ENCODE measurements at places on chromosomes 2 and 18.

GRCh38 chr2:231685349-231686191 is 22.8 kb upstream of the PTMA start:
- DNase-seq = no peak

GRCh38 chr2:155372969-155373368 is 674.5 kb downstream of the KCNJ3 start:
- DNase-seq = no peak

- DNase-seq = no peak
Measured at GRCh38 chr2:200000444-200001163, 45.2 kb downstream of the MAIP1 start.

DNA sequence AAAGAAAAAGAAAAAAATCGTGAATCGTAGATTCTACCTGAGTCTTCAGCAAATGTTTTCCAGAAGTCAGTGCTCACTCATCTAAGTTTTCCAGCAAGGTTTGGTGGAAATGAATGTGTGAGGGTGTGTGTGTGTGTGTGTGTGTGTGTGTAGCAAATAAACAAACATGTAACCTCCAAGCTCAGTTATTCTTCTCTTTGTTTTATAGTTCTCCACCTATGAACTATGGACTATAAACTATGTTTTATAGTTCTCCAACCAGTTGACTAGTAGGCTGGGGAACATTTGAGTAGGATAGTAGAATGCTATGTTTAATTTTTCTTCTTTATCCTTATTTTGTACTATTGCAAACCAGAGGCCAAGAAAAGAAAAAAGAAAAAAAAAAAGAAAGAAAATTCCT is 44.6 kb upstream of the SERPINE2 start:
- DNase-seq = no peak

GRCh38 chr2:38163006-38163405 is 87.1 kb upstream of the CYP1B1 start:
- no peak for DNase-seq

GRCh38 chr2:179239838-179240237 is 24.8 kb downstream of the SESTD1 start:
- no peak for DNase-seq

DNA sequence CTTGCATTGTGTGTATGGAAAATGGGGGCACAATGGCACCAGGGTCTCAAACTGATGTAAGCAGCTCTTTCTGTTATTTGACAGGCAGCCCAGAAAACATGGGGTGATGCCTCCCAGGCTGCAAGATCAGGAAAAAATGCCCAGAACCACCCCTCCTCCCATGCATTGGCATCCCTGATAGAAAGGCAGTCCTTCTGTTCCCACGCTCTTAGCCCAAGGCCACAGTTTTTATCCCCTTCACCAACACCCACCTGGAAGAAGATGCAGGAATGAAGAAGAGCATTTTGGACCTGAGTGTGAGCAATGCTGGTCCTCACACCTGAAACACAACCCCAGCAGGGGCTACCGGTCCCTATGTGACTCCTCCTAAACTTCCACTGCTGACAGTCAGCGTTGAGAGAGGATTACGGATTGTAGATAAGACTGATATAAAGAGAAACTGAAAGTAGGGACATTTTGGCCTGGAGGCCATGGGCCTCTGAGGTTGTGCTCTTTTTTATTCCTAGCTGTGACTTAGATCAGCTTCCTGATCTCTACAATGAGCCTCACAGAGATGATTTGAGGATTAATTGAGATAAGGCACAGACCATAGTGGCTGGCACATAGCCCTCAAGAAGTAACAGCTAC is 386.0 kb upstream of the ATP5MC3 start:
- DNase-seq = no peak

GRCh38 chr2:52886556-52886955 is 881.0 kb upstream of the CHAC2 start:
- DNase-seq = no peak

GRCh38 chr2:60361498-60361897 is 192.0 kb downstream of the BCL11A start:
- DNase-seq = no peak

- no peak for DNase-seq
Measured at GRCh38 chr2:112304298-112304941, 29.0 kb downstream of the ZC3H6 start.

DNA sequence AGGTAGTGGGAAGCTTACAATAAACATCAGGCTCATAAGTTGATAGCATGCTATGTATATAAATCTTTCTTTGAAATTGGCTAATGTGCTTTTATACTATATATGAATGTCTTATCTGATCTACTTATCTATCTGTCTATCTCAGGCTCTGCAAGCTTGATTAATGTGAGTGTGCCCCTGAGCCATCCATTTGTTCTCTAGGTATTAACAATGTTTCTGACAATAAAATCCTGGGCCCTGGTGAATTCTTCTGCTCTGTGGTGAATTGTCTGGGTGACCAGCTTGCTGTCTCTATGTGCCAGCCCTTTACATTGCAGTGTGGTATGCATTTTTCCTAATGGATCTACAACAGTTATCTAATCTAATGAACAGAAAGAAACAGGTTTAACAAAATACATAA is 295.9 kb downstream of the HRH4 start:
- no peak for DNase-seq

- DNase-seq = peak; percentile 19
Measured at GRCh38 chr18:76875390-76876325, 53.3 kb downstream of the ZNF236 start.

- DNase-seq = no peak
Measured at GRCh38 chr18:10797896-10798295, 272.1 kb downstream of the NAPG start.

- no peak for DNase-seq
Measured at GRCh38 chr2:46806526-46806925, 109.1 kb downstream of the MCFD2 start.

DNA sequence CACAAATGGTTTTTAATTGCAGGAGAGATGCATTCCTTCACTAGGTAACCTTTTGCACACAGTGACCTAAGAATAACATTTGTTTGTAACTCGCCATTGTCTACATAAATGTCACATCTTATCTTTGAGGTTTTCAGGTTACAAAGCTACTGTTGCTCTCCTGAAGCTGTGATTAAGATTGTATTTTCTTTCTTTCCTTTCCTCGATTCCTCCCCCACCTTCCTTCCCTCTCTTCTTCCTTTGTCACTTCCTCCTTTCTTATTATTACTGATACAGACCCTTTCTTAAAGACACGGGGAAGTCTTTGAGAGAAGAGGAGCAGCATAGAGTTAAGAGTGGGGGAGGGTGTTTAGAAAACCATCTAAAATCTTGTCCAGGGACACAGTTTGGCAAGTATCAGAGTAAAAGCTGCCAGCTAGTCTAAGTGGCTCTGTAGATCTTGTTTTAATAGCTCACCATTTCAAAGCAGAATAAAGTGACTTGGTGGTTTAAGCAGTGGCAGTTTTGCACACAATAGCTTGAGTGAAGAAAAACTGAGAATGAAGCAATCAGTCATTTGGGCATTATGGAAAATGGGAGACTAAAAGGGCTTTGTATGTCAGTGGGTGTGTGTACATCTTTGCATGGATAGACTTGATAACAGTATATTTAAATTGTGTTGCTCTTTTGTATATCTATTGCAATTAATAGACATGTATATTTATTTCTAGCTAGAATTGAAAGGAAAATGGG is 10.9 kb downstream of the CERS6 start:
- no peak for DNase-seq

DNA sequence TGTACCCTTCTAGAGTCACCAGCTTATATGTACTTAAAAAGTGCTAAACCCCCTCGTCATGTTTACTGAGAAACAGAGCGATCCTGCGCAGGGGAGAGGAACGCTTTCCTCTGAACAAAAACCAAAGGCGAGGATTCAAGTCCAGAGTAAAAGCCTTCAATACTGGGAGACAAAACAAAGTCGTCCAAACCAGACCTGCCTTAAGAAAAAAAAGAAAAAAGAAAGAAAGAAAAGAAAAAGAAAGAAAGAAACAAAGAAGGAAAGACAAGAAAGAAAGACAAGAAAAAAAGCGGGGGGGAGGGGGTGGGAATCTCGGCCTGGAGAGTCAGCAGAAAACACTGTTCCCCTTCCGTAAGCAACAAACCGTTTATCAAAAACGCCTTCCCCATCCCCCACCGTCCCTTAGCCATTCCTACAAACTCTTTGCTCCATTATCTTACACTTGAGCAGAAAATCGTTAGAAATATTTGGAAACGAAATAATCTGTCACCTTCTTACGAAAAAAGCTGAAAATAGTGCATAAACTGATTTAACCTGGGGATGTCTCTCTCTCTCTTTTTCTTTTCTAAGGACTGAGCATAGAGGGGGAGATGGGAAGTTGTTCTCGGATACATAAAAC is 3.3 kb downstream of the PTGR3 start:
- DNase-seq = no peak

DNA sequence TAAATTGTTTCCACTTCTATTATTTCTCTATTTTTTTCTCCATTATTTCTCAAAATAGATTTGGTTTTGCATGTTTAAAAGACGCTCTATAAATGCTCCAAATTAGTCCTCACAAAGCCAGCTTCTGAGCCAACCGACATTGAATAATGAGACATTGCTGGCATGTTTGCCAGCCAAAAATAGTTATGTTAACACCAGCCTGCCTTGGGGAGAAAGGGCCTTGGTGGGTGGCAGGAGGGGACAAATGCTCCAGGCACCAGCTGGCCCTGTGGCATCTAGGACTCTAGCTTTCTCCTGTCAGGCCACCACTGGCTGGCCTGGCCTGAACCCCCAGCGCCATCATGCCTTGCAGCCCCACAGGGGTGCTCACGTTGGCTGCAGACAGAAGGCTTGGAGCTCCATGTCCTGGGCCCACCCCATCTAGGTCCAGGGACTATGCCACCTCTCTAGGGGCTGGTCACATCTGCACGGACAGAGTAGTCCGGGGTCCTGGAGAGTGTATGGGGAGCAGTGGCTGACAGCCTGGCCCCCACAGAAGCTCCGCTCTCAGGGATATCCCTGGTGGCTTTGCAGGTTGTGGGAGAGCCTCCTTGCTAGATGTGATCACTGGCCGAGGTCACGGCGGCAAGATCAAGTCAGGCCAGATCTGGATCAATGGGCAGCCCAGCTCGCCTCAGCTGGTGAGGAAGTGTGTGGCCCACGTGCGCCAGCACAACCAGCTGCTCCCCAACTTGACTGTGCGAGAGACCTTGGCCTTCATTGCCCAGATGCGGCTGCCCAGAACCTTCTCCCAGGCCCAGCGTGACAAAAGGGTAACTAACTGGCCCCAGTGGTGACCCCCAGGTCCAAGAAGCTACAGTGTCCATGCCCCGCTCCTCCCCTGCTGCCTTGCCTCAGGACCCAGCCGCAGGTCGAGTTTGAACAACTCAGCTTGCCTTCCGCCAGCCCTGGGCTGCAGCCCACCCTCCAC is 12.5 kb downstream of the ABCG8 start:
- no peak for DNase-seq

GRCh38 chr2:54084600-54084999 is 30.8 kb upstream of the ACYP2 start:
- no peak for DNase-seq

- DNase-seq = no peak
Measured at GRCh38 chr2:229335330-229335729, 64.2 kb upstream of the PID1 start.

DNA sequence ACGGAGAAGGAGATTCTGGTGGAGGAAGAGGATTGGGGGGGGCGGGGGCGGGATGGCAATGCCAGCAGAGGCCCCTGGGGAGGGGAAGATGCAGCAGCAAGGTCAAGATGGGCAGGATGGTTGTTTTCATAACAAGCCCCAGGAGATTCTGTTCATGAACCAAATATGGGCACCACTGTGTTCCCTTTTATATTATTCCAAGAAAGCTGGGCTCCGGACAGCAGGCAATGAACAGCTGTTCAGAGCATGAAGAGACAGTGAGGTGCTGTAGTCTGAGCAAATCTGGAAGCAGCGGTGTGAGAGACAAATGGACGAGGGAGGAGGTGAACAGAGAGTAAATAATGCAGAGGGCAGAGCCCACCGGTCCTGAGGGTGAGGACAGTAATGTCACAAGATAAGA is 20.0 kb downstream of the UXS1 start:
- DNase-seq = no peak

DNA sequence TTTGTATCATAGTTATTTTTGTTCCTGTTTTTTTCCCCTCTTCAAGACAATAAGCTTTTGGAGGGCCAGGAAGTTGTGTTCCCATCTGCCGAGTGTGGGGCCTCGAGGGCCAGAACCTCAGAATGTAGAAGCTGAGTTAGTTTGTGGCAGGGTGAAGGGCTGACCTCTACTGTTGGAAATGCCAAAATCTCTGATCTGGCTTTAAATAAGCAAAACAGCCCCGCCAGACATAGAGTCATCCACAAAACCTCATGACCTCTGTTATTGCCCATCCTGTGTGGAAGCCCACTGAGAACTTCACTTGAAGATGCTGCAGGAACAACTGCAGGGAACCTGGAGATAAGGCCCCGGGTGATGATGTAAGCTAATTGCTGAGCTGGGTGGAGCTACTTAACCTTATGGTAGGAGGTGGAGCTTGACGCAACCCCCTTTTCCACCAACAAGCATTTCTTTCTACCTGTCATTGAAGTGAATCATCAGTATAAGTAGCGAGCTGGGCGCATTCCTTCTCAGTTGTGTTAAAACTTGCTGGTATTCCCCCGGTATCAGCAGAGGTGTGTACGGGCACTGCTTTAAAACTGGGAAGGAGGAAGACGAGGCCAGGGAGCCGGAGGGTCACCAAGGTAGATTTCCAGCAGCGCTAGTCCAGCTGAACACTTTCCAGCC is 177.2 kb downstream of the NEDD4L start:
- DNase-seq = no peak

DNA sequence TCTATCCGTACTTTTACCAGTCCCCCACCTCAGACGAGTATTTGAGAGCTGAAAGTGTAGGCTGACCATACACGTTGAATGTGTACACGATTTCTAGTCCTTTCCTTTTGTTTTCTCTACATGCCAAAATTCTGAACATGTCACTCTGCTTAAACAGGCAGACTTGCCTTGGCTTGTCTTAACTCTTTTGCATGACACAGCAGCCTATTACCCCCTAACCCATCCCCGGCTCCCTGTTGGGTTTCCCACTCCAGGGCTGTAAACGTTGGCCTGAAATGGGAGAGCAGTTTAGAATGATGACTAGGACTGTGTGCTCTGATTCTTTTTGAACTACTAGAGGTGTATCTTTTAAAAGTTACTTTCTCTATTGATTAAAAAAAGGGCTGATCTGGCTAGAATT is 19.1 kb downstream of the MTCL1 start:
- no peak for DNase-seq

DNA sequence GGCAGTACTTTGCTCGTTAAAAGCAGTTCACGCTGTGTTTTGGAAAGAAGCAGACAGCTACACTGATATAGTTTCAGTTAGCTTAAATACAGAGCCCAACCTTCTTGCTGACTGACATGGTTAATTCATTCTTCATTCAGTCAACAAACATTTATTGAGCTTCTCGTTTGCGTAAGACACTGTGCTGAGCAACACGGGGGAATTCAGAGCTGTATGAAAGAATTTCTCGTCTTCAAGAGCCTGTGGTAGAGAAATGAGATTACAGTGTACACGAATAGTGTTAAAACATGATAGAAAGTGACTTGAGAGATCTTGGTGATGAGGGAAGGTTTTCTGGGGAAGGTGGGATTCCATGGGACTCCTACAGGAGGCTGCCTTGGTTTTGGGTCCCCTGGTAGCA is 44.7 kb downstream of the ADAM23 start:
- DNase-seq = no peak

- no peak for DNase-seq
Measured at GRCh38 chr2:211401328-211401727, 844.9 kb downstream of the CPS1 start.

Measured in activated naive CD4-positive, alpha-beta T cell treated with anti-CD3 and anti-CD28 coated beads, Interleukin-2, amount 50 U/mL, for 16 hours (primary cell).